Kidney tubule cell (primary cell): ENCODE measurements at places on chromosomes 7 and 10.
A peak's percentile ranks its signal among the peaks of the same experiment; 100 is the strongest.

- no peak for DNase-seq
These were observed 54.0 kb downstream of the NEURL1 start for GRCh38 chr10:103547391-103547946.

DNA sequence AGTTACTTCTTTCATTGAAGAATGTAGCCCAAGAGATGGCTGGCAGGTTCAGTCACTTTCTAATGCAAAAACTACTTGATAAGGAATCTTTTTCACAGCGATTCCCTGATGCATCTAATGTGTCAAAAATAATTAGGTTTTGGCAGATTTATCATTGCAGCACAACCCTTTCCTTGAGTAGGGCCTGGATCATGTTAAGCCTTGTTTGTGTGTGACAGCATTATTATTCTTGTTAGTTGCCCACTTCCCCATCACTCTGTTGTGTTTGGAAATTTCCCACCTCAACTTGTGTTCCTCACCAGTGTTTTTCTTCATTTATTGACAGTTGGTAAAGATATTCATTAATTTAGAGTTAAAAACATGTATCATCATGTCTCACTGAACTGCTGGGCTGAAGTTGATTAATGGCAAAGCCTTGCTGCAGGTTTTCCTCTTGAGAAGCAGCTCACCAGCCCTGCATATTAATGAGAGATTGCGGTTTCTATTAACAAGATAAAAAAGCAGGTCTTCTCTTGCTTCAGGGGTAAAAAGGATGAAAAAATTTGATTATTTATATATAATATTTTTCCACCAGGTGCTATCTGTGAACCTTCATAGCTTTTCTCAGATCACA is 233.3 kb upstream of the MDFIC start:
- no peak for DNase-seq

GRCh38 chr10:3213208-3213607 is 40.6 kb upstream of the PITRM1 start:
- DNase-seq, result no peak

GRCh38 chr10:125035588-125036295 is 93.8 kb downstream of the ZRANB1 start:
- DNase-seq, result no peak

GRCh38 chr7:155733582-155734444 is 78.5 kb downstream of the SHH start:
- no peak for DNase-seq

DNA sequence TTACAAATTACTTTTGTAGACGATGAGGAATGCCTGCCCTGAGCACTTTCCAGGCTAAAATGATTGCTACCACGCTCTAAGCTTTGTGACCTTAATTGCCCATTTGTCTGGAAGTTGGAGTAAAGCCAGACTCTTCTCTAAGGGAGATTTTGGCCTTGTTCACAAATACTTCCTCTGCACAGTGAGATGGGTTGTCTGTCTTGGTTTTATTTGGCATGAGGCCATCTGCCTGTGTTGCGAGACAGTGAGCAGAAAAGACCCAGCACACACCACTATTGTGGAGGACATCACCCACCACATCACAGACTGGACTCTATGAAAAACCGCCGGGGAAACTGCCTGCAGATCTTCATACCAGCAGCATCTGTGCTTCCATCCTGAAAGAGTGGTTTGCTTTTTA is 138.4 kb downstream of the BICC1 start:
- peak; percentile 68 for DNase-seq

- no peak for DNase-seq
These were observed 6.7 kb upstream of the INSYN2A start for GRCh38 chr10:127203067-127203466.

- DNase-seq, result no peak
These were observed 51.4 kb downstream of the ADARB2 start for GRCh38 chr10:1685699-1686490.

- no peak for DNase-seq
These were observed 190.1 kb downstream of the PLXDC2 start for GRCh38 chr10:20006169-20006870.

DNA sequence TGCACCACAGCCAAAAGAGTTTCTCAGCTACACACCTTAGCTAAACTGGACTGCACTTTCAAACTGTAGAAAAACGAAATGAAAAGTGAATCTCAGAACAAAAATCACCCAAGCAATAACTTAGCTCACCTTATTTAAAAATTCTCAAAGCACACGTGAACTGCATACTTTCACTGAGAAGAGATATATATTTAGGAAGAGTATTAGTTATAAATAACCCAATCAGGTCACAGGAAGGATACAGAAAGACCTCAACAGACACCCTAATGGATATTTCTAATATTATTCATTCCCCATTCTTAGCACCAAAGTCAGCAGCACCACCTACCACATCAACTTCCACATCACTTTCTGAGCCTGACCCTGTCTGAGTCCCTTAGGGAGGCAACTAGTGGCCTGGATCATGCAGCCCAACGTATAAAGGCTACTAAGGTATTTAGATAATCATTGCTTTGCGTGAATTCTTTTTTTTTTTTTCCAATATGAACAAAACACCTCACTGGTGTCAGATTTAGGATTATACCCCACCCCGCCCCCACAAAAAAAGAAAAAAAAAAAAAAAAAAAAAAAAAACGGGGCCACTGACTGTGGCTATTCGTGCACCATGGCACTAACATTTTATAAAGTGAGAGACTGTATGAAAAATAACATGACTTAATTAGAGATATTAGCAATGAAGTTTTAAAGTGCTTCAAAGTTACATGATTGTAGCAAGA is 2.6 kb downstream of the ABI1 start:
- DNase-seq, result peak; percentile 65

DNA sequence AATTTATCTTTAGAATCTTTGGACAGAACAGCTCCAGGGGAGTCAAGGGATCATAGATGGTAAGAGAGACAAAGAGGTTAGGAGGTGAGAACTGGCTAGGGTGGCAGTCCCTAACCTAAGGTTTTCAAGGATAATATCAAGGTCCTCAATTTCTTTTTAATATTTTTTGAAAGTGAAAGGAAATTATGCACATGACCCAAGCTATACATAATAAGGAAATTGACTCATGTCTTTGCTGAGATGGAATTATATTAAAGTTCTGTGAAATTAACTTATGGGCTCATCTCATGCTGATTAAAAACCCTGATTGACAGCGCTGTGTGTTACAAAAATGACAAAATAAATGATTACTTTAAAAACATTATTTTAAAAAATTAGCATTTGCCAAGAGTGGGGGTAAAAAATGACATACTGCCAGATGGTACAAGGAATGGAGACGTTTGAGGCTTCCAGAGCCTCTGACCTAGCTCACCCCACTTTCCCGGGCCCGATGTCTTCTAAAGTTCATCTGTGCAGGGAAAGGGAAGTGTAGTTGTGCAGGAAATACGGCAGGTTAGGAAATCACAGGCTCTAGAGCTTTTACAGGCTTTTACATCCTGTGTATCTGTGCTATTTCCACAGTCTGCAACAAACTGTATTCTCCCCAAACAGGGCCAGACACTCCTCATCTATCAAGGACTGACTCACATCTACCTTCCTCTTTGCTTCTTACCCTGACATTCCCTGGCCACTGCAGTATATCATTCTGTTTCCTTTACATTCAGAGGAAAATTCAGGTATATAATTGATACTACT is 185.6 kb upstream of the PRSS58 start:
- DNase-seq, result no peak

DNA sequence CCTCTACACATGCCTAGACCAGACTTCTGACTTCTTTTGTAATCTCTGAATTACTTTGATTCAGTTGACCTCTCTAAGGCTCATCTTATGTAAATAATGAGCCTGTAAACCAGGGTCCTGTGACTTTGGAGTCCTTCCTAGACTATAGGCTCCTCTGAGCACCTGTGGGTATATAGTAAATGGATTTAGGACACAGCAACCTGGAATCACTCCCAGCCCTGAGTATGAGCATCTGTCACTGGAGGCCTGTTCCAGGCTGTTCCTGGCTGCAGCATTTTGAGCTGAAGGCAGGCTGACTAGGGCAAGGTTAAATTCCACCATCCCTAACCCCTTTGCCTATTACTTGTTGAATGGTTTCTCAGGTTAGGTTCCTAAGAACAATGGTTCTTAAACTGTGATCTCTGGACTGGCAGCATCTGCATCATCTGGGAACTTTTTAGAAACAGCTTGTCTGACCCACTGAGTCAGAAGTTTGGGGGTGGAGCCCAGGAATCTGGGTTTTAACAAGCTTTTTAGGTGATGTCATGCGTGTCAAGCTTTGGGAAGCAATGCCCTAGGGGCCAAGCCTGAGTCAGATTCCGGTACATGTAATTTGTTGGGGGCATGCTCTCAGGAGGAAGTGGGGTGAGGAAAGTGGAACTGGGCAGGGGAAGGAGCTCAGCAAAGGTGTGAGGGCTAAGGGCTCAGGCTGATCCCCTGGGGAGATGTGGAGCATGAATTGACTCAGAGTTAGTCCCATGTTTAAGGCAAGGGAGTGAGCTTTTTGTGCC is 28.2 kb downstream of the MINDY4 start:
- peak; percentile 95 for DNase-seq

DNA sequence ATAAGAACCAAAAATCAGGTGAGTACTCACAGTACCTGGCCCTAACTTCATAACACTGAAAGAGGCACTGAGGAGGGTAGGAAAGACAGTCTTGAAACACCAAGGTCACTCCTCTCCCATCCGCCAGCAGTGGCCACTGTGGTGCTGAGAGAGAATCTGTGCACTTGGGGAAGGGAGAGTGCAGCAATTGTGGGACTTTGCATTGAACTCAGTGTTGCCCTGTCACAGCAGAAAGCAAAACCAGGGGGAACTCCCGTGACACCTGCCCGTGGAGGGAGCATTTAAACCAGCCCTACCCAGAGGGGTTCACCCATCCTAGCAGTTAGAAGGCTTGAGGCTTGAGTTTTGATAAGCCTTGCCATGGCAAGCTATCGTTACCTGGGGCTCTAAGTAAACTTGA is 35.2 kb upstream of the MAP3K8 start:
- no peak for DNase-seq

DNA sequence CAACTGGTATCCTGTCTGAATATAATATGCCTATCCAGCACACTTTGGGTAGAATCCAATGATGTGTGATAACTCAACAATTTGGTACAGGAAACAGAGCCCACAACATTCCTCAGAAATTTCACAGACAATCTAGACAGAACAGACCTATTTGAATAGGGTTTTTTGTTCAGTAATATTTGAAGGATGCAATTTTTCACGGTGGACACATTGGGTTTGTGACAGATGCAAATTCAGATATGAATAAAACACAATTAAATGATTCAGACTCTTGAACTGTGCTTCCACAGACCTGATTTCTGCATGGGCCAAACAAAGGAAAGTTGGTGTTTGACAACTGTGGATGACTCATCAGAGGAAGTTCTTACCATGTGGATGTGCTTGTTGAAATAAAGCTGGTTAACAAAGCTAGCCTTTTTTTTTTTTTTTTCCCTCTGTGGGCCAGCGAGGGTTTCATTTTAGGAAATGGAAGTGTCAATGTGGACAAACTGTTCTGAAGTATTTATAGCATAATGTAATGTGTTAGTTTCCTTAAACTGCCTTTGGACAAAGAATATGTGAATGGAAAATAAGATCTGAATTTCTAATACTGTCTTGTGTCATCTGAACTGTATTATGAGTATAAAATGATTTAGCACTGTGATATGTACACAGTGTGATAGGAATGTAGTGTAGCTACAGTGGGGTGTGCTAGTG is 43.2 kb upstream of the FAM133B start:
- peak; percentile 96 for DNase-seq

- DNase-seq, result no peak
These were observed 96.1 kb downstream of the ADCY1 start for GRCh38 chr7:45670227-45670626.

GRCh38 chr7:18855796-18856195 is 261.6 kb downstream of the TWIST1 start:
- DNase-seq, result no peak

DNA sequence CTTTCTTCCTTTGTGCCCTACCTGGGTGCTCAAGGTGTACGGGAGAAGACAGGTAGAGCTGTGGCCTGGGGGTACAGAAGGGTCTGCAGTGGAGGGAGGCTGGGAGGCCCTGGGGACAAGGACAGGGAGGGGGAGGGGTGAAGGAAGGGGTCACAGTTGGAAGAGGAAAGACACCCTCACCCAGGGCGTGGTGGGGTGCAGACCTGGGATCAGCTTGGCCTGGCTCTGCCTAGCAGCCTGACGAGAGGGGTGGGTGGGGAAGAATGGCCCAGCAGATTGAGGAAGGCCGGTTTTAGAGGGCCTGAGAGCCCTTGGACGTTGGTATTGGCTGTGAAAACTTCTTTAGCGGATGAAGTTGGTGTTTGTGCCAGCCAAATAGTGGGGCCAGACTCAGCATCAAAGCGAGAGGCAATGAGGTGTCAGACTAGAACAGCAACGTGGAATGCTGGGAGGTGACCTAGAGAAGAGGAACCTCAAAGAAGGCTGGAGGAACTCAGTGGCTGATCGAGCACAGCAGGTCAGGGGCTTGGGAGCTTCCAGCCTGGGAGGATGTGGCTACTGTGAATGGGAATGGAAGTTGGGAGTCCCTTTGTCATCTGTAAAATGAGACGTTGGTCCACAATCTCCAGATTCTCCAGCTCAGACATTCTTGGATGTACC is 18.1 kb upstream of the TRIM8 start:
- DNase-seq, result no peak

- DNase-seq, result peak; percentile 81
These were observed 13.1 kb upstream of the LIPF start for GRCh38 chr10:88651101-88651551.

DNA sequence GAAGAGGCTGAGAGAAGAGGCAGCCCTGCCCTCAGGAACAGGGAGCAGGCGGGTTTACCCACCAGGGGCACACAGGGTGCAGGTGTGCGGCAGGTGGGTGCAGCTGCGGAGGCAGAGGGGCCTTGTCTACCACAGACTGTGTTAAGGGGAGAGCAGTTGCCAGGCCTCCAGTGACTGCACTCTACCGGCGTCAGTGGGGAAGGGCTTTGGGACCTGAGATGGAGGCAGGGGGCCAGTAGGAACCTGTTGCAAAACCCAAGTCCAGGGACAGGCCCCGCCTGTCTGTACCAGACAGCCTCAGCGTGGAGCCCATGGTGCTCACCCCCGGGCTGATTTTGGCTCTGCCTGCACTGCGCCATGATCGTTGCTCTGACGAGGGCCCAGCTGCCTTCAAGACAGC is 507.6 kb upstream of the FOXK1 start:
- no peak for DNase-seq

DNA sequence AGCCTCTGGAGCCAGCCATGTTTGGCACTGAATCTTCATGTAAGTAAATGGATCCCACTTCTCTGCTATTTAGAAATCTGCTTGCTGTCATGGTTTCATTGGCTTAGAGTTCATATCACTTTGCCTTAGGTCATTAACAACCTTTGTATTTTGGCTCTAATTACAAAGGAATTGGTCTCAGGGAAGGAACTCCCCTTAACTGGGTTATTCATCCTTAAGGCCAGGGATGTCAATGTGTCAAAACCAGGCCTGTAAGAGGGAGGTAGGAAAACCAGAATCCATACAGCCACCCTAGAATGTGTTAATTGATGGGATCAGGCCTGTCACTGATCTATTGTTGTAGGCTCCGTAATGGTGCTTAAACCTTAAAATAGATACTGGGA is 67.3 kb downstream of the ST7 start:
- DNase-seq, result peak; percentile 7

DNA sequence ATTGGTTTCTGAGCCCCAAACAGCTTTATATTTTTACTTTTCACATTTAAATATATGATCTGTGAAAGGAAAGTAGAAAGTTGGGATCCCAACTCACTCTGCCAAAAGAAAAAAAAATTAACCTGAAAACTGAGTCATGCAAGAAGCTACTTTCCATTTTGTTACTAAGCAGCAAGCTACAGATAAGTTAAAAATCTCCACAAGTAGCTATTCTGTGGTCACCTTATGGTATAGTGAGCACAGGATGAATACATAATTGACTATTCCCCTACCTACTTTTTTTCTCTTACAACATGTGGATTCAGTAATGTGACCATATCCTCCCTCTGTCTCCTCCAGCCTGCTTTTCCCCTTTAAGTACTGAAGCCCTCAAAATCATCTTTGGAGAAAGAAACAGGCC is 30.3 kb upstream of the CREB3L2 start:
- DNase-seq, result peak; percentile 72
